ENCODE measurements at places on chromosomes 5 and 9.

- peak; percentile 18 for DNase-seq
Observed at GRCh38 chr5:80959768-80960442, at the start of gene RASGRF2. RASGRF2 (plus strand) TSS chr5:80960363; CDS start chr5:80960739, 376 bp downstream.

- no peak for DNase-seq
Observed at GRCh38 chr9:36436909-36437308, 36.8 kb upstream of the RNF38 start.

GRCh38 chr5:32233696-32234447 lies 59.8 kb upstream of the GOLPH3 start:
- peak; percentile 59 for DNase-seq

GRCh38 chr5:94524841-94525697 lies 93.3 kb downstream of the KIAA0825 start:
- peak; percentile 32 for DNase-seq

DNA sequence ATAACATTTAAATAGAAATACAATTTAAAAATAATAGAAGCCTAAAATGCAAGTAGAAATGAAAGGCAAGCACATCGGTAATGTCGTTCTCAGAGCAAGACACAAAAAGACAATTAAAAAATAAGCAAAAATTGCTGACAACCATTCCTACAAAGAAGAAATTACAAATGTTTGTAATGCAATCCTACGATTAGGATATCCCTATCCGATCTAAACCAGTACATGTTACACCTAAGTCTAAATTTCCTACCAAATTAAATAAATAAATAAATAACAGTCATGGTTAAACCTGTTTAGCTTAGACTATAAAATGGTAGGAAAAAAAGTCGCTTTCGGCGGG lies 90.0 kb downstream of the ANXA2R start:
- no peak for DNase-seq

GRCh38 chr9:137286975-137287383 lies 9.5 kb downstream of the TOR4A start:
- peak; percentile 11 for DNase-seq

GRCh38 chr9:82180711-82181110 lies 192.1 kb downstream of the SPATA31D1 start:
- no peak for DNase-seq

DNA sequence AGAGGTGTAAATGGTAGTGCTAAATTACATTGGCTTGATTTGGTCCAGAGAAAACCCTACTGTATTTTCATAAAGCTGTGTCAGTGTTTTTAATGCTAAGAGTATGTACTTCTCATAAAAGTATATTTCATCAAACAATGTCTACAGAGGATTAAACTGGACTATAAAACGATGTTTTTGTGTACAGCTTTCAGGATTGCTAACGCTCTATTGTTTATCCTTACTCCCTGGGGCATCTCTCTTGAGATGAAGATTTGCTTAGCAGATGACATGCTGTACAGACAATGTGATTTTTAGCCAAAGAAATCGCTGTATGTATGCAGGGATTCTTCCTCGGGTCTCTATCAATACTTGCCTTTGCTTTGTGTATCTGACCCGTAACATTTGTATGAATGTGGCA lies 216.0 kb downstream of the FBXL7 start:
- no peak for DNase-seq

GRCh38 chr9:88934876-88935535 lies 56.3 kb upstream of the S1PR3 start:
- no peak for DNase-seq

DNA sequence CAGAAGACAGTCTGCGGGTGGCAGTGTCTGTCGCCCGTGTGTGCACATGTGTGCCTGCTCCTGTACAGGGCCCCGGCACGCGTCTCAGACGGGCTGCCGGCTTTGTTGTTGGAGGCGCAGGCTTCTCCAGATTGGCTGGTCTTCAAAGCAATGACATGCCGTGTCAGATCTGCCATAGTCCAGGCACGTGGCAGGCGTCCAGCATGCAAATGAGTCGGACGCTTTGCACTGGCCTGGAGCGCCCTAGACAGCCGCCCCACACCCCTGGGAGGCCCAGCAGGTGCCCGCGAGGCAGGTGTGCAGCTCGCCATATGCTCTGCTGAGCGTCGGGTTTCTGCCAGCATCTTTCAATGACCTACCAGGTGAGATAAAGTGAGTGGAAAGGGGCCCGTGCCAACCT lies 71.5 kb downstream of the GADD45G start:
- DNase-seq, result no peak

- DNase-seq, result peak; percentile 58
Observed at GRCh38 chr9:128203024-128203706, at the start of gene DNM1. DNM1 (plus strand) TSS chr9:128203379; CDS start chr9:128203471, 92 bp downstream.

GRCh38 chr9:111833941-111834340 lies 39.2 kb upstream of the SHOC1 start:
- DNase-seq, result no peak

DNA sequence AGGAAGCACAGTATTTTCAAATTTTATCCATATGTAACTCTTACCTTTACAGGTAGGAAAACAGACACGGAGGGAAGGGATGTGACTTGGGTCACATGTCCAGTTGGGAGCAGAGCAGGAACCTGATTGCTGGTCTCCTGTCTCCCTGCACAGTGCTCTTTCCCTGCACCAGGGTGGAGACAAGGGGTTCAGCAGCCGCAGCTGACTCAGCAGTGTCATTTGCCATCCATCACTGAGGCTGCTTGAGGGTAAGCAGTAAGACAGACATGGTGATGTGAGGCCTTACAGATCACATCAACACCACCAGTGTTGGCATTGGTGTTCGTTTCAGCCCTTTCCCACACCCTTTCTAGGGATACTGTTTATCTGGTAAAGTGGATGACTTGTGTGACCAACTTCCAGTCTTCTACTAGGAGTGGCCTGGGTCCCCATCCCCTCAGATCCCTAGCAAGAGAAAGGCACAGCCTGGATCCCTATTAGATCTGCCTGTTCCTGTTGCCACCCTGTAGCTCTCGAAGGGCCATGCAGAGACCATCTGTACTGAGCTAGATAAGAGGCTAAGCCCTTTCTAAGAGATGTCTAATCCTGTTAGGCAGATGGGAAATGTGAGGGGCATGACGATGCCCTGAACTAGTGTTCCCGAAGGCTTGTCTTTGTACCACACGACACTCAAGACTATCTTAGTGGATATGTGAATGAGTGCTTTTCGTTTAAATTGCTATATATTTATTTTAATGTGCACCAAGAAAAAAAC lies 29.1 kb downstream of the FRMPD1 start:
- DNase-seq, result no peak

GRCh38 chr9:101478906-101479305 lies 43.3 kb upstream of the ALDOB start:
- no peak for DNase-seq

DNA sequence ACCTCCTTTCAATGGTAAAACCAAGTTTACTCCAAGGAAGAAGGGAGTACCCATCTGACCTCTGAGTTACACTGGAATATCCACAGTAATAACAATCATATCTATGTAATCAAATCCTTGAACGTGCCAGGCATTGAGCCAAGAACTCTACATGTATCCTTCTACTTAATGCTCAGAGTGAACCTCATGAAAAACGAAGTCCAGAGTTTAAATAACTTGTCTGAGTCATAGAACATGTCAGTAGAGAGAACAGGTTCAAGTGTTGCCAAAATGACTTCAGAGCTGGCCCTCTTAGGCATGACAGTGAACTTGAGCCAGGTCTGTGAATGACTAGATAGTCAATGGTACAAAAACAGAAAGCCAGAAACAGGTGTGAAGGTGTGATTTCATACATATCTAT lies 164.1 kb upstream of the ZNF618 start:
- DNase-seq, result no peak

DNA sequence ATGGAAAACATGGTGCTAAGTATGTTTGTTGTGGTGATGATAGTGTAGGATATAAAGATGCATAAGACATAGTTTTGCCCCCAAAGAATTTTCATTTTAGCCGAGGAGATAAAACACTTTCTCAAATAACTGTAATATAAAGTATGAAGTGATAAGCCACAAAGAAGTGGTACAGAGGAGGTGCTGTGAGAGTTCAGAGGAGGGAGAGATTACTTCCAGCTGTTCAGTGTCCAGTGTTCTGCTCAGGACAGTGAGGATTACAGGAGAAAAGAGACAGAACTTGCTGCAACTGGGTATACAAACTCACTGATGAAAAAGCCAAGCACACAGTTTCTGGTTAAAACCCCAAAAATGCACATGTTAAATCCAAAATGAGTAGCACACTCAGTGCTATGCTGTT lies 309.3 kb downstream of the KIAA0825 start:
- no peak for DNase-seq

- no peak for DNase-seq
Observed at GRCh38 chr9:128825923-128826700, 3.5 kb downstream of the SPOUT1 start.

GRCh38 chr5:32123058-32123805 lies 50.9 kb downstream of the GOLPH3 start:
- no peak for DNase-seq

DNA sequence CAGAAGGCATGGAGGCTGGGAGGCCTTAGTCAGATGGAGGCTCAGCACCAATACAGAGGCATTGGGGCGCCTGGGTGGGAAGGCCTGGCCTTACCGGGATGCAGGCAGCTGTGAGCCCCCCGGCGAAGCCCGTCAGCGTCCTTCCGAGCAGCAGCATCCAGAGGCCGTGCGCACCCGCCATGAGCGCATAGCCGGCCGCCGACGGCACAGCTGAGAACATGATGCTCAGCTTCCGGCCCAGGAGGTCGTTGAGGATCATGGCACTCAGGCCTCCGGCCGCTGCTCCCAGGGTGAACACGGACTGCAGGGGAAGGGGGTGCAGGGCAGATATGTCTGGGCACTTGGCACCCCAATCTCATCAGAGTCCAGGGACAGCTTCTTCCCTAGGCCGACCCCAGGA lies 2.0 kb downstream of the SLC2A6 start:
- no peak for DNase-seq

- peak; percentile 33 for DNase-seq
Observed at GRCh38 chr5:151034422-151035379, 14.3 kb downstream of the GPX3 start.

DNA sequence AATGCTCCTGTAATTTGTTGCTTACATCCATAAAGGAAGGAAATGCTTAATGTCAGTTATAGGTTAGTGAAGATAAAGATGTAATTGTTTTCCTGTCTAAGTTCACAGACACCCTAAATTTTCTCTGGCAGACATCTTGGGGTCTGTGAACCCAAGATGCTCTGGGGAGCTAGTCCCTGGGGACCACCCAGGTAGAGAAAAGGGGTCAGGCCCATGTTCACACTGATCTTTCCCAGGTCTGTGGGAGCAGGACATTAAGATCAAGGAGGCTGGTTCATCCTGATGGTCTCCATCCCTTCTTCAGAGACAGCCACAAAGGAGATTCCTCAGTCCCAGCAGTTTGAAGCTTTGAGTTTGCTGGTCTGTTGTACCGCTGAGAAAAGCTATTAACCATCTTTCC lies 267.5 kb downstream of the ARHGAP26 start:
- DNase-seq, result no peak

DNA sequence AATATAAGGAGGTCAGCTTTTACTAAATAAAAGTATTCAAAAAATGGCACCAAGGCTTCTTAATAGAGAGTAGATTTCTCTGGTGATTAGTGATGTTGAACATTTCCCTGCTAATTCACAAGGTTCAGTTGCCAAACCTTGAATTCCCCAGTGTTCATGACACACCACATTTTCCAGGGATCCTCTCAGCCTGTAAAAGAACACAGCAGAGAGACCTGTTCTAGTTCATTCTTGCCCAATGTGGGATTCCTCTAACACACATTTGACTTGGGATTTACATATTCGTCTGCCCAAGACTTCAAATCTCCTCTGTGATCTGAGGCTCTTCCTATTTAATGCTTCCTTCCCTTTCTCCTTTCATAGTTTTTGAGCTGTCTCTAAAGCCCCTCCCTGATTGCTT lies 273.2 kb upstream of the CDH9 start:
- no peak for DNase-seq

- peak; percentile 75 for DNase-seq
Observed at GRCh38 chr5:7856855-7857254, 5.9 kb upstream of the CFAP90 start.

GRCh38 chr5:152397581-152397980 lies 7.5 kb downstream of the NMUR2 start:
- no peak for DNase-seq

DNA sequence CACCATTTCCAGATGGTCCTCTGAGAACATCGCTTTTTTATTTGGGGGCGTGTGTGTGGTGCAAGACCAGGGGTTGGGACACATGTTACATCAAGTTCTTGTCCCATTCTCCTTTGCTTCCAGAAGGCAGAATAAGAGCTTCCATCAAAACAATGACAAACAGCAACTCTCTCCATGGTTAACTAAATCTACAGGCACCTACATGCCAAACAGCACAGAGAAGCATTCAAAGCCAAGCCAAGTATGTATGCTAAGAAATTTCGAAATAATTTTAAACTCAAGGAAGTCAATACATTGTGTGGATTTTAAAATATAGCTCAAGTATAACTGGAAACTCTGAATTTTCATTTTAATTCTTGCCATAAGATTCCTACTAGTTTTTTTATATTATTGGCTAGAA lies 105.6 kb downstream of the SEC61B start:
- DNase-seq, result no peak

GRCh38 chr9:14119694-14120514 lies 194.0 kb downstream of the NFIB start:
- DNase-seq, result no peak

- peak; percentile 28 for DNase-seq
Observed at GRCh38 chr5:59760785-59761348, 132.7 kb downstream of the PDE4D start.

GRCh38 chr5:5423586-5423985 lies 1.1 kb downstream of the ICE1 start:
- DNase-seq, result no peak

- DNase-seq, result no peak
Observed at GRCh38 chr5:134813407-134813806, 32.4 kb upstream of the C5orf24 start.

DNA sequence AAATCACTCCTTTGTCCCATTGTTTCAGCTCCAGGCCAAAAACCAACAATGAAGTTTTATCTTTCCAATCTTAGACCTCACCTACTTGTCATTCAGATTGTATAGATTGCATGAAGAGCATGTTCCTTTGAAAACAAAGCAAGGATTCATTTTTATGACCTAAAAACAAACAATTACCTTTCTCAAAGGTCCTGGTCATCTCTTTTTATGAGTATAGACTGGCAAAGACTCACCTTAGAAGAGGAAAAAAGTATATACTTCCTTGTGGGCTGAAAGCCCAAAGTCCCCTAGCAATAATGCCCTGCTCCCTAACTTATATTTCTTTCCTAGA lies 28.4 kb upstream of the TLE1 start:
- DNase-seq, result no peak

GRCh38 chr5:31531543-31531887 lies 378 bp downstream of the DROSHA start:
- no peak for DNase-seq

DNA sequence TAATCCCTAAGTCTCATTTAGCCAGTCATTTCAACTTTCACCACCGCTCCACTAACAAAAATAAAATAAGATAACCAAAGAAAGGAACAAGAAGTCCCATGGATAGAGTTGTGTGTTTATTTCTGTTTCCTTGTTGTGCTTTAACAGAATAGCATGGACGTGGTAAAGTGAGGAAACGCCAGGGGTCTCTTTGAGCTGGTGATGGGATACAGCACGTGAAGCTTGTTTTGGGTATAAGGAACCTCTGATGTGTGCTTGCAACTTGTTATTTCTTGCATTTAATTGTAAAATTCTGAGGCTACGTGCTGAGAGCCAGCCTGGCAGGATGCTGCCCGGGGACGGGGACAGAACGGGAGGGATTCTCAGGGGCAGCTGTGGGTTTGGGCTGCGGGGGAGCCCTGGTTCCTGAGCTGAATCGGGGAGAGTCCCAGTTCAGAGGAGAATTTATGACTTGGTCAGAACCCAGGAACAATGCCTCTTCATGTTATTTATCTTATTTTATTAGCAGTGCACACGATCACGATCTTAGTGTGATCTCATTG lies 63.4 kb downstream of the ANKRD33B start:
- no peak for DNase-seq
